NCI-H187 treated with DMSO at 0.1 percent for 48 hours (cell line): ENCODE measurements at places on chromosomes 2 and 18.

GRCh38 chr18:58102875-58103274, 58.8 kb downstream of the NEDD4L start:
- DNase-seq = no peak

DNA sequence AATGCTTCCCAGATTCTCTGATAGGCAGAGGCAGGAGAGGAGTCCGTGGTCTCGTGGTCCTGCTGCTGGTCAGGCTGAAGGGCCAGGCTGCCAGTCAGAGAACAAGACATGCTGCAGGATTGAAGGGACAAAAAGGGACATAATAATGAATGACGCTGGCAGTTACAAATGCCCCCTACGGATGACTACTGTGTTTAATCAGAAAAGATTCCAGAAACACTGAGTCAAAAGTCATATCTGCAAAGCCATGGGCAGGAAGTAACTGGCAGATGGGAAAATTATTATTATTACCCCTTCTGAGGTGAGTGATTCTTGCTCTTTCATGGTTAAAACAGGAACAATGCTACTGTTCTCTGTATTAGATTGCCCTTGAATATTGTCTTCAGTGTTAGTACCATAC, 19.0 kb downstream of the LCT start:
- no peak for DNase-seq

- no peak for DNase-seq
These were observed 12.7 kb downstream of the TMEM237 start for GRCh38 chr2:201630577-201630976.

DNA sequence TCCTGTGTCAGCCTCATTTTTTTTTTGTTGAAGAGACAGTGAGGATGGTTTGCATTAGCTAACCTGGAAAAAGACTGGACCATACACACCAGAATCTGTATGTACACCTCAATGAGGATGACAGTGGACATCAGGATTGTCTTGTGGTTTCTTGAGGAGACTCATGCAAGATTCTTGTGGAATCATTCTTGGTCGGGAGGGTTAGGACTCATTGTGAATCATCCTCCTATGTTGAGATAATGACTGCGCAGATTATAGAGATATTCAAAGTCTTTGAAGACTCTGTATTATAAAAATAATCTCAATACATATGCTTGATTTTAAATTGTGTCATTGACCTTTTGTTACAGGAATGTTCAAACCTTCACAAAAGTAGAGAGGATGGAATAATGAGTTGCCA, 49.1 kb upstream of the DOCK10 start:
- DNase-seq = no peak

GRCh38 chr2:241855888-241856422, 2.7 kb downstream of the PDCD1 start:
- no peak for DNase-seq
